ENCODE measurements at places on chromosomes 5 and 9. TPM values are rescaled to one million over a fixed set of nuclear protein-coding genes. Genes with fewer than 3 reads are reported as not detected.
A peak's percentile ranks its signal among the peaks of the same experiment; 100 is the strongest.

IFNA10 gene
- not detected for total RNA-seq

SPZ1 gene
- not detected for total RNA-seq

CATSPER3 gene
- total RNA-seq, result not detected

ADGRD2 gene
- not detected for total RNA-seq

NME5 gene
- not detected for total RNA-seq

SLC6A19 gene
- total RNA-seq, result not detected

NAIP gene
- total RNA-seq, result 6.1 TPM

PCDHGA2 gene
- 0.71 TPM for total RNA-seq

DPH7 gene
- 27.5 TPM for total RNA-seq

ITK gene
- total RNA-seq, result not detected

GRCh38 chr5:136482206-136482605 lies 116.9 kb upstream of the TRPC7 start:
- no peaks in the 10 kb centered on the region for H3K27me3 ChIP-seq
- no peak overlapping the region for H3K27ac ChIP-seq
- H3K4me3 ChIP-seq, result no peak overlapping the region
- no peaks in the 10 kb centered on the region for H3K4me1 ChIP-seq

DNA sequence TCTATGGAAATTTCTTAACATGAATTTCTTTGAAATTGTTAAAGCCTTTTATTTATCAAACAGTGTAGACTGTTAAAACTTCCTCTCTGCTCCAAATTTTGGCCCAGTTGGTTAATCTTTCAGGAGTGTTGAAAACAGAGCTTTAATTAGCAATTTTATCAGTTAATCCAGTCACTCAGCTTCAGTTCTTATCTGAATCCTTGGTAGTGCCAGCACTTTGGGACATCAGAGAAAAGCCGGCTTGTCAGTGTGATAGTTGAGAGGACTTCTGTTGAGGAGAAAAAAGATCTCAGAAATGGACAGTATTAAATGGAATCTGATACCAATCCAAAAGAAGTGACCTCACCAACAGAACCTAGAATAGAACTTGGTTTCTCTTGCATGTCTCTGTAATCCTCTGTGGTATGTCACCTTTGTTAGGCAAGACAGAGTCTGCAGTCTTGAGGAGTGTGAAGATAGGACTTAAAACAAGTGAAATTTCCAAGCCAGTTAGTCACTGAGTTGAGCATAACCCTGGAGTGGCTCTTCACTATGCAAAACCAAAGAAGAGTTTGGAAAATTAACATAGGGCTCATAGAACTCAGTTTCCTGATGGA lies 251.8 kb downstream of the NNT start:
- no peak overlapping the region for H3K4me3 ChIP-seq
- H3K27ac ChIP-seq, result no peak overlapping the region
- H3K36me3 ChIP-seq, result no peaks in the 10 kb centered on the region
- no peak for DNase-seq
- H3K4me1 ChIP-seq, result no peaks in the 10 kb centered on the region

DNA sequence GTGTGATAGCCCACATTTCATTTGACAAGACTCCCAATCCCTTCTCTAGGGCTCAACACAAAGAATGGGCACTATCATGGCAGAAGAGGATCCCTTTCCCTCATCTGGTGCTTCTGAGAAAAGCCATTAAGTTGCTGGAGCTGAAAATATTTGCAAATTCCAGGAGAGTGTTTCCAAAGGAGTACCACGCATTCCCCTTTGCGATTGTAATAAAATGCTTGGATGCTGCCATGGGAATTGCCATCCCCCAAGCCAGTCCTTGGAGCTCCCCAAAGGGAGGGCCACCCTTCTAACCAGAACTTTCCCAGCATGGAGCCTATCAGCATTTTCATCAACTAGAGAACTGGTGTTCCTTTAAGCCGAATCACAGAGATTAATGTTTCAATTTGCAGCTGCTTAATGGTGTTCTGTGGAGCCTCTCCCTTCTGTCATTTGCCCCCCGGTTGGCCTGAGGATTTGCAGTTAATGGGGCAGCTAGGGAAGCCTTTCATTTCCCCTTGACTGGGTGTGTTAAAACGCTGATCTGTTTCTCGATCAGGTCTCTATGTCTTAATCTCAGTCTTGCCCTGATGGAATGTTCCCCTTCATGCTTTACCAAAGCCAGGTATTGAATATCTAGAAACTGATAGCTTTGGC lies 133.0 kb downstream of the ENC1 start:
- H3K4me3 ChIP-seq, result no peak overlapping the region
- H3K36me3 ChIP-seq, result no peaks in the 10 kb centered on the region
- no peaks in the 10 kb centered on the region for H3K27me3 ChIP-seq
- peak; percentile 44 for DNase-seq

- no peak overlapping the region for H3K4me3 ChIP-seq
- H3K27ac ChIP-seq, result no peak overlapping the region
- no peaks in the 10 kb centered on the region for H3K27me3 ChIP-seq
- DNase-seq, result no peak
- no peaks in the 10 kb centered on the region for H3K4me1 ChIP-seq
Measured at GRCh38 chr5:131245312-131245711, 18.5 kb upstream of the CDC42SE2 start.

DNA sequence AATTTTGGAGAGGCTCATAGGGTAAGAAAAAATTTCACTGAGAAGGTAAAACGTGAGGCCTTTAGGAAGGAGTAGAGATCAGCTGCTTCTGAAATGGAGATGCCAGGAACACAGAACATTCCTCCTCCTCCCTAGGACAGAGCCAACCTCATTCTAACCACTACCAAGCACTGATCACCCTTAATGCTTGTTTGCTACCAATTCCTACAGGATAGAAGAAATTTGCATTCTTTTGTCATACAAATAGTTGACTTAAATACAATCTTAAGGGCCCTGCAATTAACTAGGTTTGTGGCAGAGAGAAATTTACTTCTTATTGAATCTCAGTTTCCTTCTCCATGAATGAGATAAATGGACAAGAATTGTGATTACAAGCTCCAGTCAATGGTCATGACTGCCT lies 780.2 kb upstream of the WWC1 start:
- no peak overlapping the region for H3K4me3 ChIP-seq
- H3K27me3 ChIP-seq, result peaks cover 3% of the 10 kb centered on the region
- H3K27ac ChIP-seq, result no peak overlapping the region
- DNase-seq, result no peak
- H3K36me3 ChIP-seq, result no peaks in the 10 kb centered on the region

- no peaks in the 10 kb centered on the region for H3K36me3 ChIP-seq
- H3K27me3 ChIP-seq, result no peaks in the 10 kb centered on the region
- peaks cover 6% of the 10 kb centered on the region for H3K4me1 ChIP-seq
- DNase-seq, result no peak
- no peak overlapping the region for H3K4me3 ChIP-seq
Measured at GRCh38 chr5:133290669-133291240, 238.9 kb downstream of the HSPA4 start.

- H3K4me3 ChIP-seq, result no peak overlapping the region
- no peaks in the 10 kb centered on the region for H3K36me3 ChIP-seq
- no peaks in the 10 kb centered on the region for H3K27me3 ChIP-seq
- no peak overlapping the region for H3K27ac ChIP-seq
- no peaks in the 10 kb centered on the region for H3K4me1 ChIP-seq
Measured at GRCh38 chr9:36762958-36763357, 190.3 kb downstream of the MELK start.

DNA sequence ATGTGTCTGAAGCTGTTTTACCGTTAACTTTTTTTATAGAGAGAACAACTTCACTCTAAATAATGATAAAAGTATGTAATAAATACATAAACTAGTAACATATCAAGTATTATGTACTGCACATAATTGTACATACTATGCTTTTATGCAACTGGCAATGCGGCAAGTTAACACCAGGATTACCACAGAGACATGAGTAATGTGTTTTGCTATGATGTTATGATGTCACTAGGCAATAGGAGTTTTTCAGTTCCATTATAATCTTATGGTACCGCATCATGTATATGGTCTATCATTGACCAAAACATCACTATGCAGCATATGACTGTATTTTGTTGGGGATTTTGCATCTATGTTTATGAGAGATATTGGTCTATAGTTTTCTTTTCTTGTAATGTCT lies 326.4 kb upstream of the TARS1 start:
- no peak overlapping the region for H3K27ac ChIP-seq
- H3K36me3 ChIP-seq, result no peaks in the 10 kb centered on the region
- H3K4me1 ChIP-seq, result no peaks in the 10 kb centered on the region
- H3K4me3 ChIP-seq, result no peak overlapping the region
- DNase-seq, result no peak

DNA sequence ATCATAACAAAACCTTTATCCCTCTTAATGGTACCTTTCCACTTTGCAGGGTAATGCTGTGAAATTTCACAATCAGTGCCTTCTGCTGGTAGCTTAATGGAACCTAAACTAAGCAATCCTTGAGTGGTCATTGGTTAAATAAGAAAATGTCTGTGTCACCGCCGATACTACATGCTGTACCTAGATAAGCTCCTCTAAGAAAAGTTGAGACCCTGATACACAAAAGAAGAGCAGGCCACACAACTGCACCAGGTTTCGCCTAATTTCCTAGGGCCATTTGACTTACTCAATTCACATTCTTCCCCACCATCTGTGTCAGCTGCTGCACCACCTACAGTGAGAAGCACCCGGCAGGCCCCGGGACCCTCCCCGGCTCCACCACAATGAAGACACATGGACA lies 9.0 kb upstream of the EDF1 start:
- no peak overlapping the region for H3K4me3 ChIP-seq
- no peaks in the 10 kb centered on the region for H3K4me1 ChIP-seq
- H3K27ac ChIP-seq, result no peak overlapping the region
- no peaks in the 10 kb centered on the region for H3K36me3 ChIP-seq
- H3K27me3 ChIP-seq, result no peaks in the 10 kb centered on the region

DNA sequence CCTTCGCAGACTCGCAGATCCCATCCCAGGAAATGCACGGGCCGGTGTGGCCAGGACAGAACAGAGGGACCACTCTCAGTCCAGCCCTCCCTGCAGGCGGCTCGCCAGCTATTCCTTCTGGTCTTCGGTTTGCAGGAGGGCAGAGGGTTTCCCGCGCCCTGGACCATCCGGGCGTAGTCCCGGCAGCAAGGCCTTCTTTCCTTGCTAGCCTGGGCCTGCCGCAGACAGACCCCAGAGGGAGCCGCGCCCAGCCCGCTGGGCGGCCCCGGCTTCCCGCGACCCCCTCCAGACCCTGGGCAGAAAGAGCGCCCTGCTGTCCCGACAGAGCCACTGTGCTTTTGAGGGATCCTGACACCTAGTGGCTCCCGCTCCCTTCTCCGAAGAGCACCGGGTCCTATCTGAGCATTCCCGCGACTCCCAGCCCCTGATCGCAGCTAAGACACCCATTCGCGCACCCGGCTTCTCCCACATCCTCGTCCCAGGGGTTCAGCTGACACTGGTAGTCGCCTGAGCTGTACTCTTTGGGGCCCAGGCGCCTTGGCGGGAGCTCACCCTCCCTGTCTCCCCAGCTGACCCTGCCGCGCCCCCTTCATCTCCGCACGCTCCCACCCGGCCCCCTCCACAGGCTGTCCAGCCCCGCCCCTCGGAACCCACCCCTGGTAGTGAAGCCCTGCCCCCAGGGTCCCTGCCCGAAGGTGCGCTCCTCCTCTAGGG lies 1.1 kb downstream of the CFAP90 start:
- peaks cover 8% of the 10 kb centered on the region for H3K4me1 ChIP-seq
- H3K4me3 ChIP-seq, result no peak overlapping the region
- H3K36me3 ChIP-seq, result no peaks in the 10 kb centered on the region
- no peaks in the 10 kb centered on the region for H3K27me3 ChIP-seq

- no peak overlapping the region for H3K27ac ChIP-seq
- peaks cover 15% of the 10 kb centered on the region for H3K4me1 ChIP-seq
- no peak overlapping the region for H3K4me3 ChIP-seq
- H3K36me3 ChIP-seq, result no peaks in the 10 kb centered on the region
- DNase-seq, result no peak
Measured at GRCh38 chr9:109755040-109755439, 25.0 kb upstream of the PALM2AKAP2 start.

- no peak overlapping the region for H3K4me3 ChIP-seq
- no peaks in the 10 kb centered on the region for H3K36me3 ChIP-seq
- H3K4me1 ChIP-seq, result no peaks in the 10 kb centered on the region
- no peak for DNase-seq
Measured at GRCh38 chr5:93267736-93268135, 313.3 kb downstream of the NR2F1-AS1 start.

- no peak overlapping the region for H3K4me3 ChIP-seq
- DNase-seq, result peak; percentile 96
- peaks cover 66% of the 10 kb centered on the region for H3K4me1 ChIP-seq
- H3K27me3 ChIP-seq, result no peaks in the 10 kb centered on the region
- no peaks in the 10 kb centered on the region for H3K36me3 ChIP-seq
Measured at GRCh38 chr5:175383350-175383749, 60.6 kb downstream of the DRD1 start.

DNA sequence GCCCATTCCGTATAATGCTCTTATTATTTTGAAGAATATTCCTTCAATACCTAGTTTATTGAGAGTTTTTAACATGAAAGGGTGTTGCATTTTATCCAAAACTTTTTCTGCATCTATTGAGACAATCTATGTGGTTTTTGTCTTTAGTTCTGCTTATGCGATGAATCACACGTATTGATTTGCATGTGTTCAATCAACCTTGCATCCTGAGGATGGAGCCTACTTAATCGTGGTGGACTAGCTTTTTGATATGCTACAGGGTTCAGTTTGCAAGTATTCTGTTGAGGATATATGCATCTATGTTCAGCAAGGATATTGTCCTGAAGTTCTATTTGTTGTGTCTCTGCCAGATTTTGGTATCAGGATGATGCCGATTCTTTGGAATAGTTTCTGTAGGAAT lies 1070.3 kb upstream of the CDH18 start:
- H3K27ac ChIP-seq, result no peak overlapping the region
- DNase-seq, result no peak
- H3K27me3 ChIP-seq, result no peaks in the 10 kb centered on the region

DNA sequence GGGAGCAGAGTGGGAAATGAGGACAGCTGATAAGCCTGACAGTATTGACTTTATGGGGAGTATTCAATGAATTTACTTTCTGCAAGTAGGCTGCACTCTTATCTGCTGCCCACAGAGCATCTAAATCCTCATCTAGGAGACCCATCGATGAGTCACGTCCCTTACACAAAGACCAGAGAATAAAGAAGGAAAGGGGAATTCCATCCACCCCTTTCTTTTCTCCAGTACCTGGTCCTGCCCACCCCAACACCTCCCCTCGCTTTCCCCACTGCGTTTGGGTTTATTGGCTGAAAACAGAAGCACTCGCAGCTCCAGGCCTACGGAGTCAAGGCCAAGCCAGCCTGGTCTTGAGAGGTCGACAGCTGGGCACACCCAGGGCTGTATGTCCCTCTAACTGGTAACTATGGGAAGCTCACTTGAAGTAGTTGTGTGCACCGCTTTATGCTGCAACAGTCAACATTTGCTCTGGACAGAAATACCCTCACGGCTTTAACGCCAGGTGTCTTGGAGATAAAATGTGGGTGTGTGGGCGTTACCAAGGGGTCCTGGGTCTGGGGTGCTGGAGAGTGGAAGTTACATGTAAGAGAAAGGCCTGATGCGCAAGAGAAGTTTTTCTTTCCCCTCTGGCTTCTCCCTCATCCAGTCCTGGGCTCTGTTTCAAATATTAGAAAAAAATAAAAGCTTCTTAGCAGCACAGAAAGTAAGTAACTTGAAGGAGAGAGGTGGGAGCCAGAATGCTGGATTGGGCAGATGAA lies 14.5 kb upstream of the TAL2 start:
- no peak overlapping the region for H3K4me3 ChIP-seq
- H3K27ac ChIP-seq, result no peak overlapping the region
- peaks cover 5% of the 10 kb centered on the region for H3K4me1 ChIP-seq
- no peaks in the 10 kb centered on the region for H3K27me3 ChIP-seq
- H3K36me3 ChIP-seq, result no peaks in the 10 kb centered on the region
